HFF-Myc (cell line): ENCODE measurements at places on chromosomes 13 and 19.
A peak's percentile ranks its signal among the peaks of the same experiment; 100 is the strongest.

DNA sequence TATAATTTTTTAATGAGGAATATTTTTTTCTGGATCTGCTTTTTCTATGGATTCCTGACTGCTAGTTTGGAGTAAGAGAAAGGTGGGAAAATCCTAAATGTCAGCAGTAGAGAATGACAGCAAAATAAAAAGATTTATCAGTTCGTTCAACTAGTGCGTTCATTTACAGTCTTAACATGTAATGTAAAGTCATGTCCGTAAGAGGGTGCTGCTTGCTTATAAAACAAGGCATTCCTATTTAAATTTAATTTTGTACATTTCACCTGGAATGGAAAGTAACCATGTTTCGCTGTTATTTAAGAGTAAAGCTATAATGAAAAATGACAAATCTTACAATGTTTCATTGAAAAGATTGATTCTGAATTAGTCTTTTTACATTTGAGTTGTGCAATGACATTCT lies 76.6 kb downstream of the ZMYM2 start:
- no peak for DNase-seq

DNA sequence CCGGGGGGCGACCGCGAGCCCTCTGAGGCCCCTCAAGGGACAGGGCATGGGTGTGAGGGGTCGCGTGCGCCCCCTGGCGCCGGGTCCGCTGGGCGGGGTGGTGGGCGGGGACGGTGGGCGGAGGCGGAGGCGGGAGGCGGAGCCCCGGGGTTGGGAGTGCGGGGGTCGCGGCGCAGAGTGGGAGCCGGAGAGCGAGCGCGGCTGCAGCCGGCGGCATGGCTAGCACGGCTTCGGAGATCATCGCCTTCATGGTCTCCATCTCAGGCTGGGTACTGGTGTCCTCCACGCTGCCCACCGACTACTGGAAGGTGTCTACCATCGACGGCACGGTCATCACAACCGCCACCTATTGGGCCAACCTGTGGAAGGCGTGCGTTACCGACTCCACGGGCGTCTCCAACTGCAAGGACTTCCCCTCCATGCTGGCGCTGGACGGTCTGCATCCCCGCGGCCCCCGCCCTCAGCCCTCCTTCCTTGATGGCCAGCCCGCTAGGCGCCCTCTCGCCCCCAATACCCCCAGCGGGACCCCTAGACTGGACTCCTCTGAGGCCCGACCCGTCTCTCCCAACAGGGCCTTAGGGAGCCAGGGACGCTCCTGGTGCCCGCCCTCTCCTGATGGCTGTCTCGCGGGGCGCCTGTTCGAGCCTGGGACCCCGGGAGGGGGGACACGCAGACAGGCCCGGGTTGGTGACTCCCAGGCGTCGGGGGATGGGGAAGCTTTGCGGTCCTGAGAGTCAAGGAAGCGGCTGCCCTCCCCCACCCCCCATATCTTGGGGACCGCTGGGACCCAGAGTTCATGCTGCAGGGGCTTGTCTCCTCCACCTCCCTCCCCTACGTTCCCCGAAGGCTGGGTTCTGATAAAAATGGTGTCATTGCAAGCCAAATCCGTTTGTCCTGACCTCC lies at the start of gene CLDN10:
CLDN10 (plus strand) TSS at position 182 of the 903 bp plus-strand sequence; CDS start at position 216, 34 bp downstream.
- no peak for DNase-seq

GRCh38 chr13:21436582-21436981 lies 22.5 kb downstream of the ZDHHC20 start:
- no peak for DNase-seq

- no peak for DNase-seq
Observed at GRCh38 chr19:1069009-1069779, 2.2 kb downstream of the ARHGAP45 start.

DNA sequence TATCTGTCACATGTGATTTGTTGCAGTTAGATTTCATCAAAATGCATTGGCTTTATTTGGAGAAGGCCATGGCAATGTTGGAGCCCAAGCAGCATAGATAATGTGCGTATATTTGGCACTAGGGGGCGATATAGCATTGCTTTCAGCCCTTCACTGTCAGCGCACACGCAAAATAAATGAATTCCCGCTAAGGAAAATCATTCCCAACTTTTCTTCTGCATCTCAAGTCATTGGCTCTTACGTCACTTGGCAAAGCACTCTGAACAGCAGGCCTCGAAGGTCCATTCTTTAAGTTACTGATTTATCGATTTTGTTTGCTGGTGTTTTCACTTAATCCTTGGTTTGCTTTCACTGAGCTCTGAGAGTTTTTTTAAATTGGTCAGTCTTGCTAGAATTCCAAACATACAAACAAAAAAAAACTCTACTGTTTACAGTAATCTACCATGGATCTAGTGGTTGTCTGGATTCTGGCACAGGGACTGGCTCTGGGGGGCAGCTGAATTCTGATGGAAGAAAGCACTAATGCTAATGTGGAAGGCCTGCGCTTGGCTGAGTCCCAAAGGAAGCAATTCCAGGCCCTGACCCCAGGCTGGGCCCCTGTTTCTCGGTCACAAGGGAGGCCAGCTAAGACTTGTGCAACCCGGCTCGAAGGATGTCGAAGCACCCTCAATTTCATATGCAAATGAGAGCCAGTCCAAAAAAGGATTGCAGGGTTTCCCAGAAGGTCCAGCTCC lies 97.7 kb upstream of the IPO5 start:
- peak; percentile 65 for DNase-seq

GRCh38 chr13:22883262-22883840 lies 297.4 kb upstream of the SGCG start:
- no peak for DNase-seq

DNA sequence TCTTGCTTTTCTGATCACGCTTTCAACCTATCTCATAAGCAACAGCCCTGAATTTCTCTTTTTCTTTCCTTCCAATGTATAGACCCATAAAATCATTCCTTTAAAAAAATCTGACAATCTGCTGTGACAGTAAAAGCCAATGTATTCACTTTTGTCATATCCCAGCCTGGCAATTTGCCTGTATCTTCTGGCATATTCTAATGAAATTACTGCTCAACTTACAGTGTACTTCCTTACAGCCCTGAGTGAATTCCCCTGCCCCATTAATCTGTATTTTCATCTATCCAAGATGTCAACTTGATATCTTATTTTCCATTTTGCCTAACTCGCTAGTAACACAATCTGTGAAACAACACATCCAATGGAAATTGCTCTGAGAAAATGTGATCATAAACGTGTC lies 18.0 kb upstream of the SERP2 start:
- DNase-seq, result no peak

DNA sequence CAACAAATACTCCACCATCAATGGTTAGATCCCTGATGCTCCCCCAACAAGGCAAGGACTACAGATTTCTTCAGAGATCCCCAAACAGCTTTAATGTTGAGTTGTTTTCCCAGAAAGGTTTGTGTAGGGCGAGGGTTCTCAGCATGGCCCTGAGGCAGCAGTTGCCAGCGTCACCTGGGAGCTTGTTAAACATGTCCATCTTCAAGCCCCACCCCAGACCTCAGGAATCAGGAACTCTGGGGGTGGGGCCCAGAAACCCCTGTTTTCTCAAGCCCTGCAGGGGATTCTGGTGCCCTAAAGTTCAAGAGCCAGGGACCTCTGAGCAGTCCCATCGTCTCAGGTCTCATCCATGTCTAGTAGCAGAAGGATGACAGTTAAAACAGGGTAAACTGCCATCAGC lies 9.6 kb downstream of the EFNB2 start:
- no peak for DNase-seq

DNA sequence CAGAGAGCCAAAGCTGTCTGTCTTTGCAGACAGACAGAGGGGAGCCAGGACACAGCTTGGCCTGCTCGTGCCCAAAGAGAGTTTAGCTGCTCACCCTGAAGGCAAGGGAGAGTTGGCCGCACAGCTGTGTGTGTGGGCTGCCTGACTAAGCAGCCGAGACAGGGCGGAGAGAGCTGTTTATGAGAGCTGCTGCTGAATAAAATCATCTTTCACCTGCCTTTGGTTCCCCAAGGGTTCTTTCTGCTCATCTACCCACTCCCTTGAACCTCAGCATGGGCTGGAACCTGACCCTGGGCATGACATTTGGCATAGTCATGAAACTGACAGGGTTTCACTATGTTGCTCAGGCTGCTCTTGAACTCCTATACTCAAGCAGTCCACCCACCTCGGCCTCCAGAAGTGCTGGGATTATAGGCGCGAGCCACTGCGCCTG lies 98.2 kb downstream of the RBM26 start:
- peak; percentile 2 for DNase-seq

DNA sequence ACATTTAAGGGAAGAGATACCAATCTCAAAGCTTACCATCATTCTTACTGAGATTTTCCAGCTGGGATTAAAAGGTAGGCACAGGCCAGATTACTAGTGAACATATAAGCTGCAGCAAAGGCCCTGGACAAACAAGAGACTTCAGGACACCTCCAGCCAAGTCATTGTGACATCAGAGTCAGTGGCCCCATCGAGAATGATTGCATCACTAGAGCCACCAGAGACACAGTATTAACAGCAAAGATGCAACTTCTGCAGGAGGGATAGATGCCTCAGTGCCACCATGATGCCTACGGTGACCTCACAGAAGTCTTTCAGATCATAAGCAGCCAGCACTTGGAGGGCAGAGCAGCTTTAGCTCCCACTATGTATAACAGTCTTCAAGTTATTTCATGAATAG lies 8.6 kb downstream of the RUBCNL start:
- no peak for DNase-seq

DNA sequence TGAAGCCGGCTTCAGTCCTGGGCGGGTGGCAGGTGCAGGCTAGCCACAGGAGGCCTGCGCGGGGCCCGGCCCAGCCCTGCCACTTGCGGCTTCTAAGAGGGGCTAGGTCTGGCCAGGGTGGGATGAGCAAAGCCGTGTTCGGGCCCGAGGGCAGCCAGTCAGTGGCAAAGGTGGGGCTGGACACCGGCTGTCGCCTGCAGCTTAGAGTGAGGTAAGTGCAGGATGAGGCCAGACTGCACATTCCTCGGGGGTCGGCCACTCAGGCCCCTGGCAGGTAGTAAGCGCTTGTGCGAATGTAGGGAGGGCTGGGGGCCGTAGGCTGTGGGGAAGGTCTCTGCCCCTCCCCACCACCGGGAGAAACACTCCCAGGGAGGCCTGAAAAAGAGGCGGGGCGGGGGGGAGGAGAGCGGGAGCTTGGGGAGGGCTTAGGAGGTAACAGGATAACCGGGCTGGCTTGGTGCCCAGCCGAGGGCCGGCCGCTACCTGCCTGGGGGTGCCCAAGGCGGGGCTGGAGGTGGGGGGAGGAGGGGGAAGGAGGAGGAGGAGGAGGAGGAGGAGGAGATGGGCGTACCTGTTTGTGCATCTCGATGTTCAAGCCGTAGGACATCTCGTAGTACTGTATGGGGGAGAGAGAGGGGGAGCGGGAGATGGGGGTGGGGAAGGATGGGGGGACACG lies 6.4 kb downstream of the TLE5 start:
- no peak for DNase-seq

- DNase-seq, result no peak
Observed at GRCh38 chr19:55389386-55390317, 3.9 kb downstream of the RPL28 start.

DNA sequence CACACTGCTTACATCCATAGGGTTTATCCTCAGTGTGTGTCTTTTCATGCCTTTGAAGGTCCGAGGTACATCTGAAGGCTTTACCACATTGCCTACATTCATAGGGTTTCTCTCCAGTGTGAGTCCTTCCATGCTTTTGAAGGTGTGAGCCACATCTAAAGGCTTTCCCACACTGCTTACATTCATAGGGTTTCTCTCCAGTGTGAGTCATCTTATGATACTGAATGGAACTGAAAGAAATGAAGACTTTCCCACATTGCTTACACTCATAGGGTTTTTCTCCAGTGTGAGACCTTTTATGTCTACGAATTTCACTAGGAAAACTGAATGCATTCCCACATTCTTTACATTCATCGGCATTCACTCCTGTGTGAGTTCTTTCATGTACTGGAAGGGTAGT lies 7.1 kb downstream of the ZNF20 start:
- no peak for DNase-seq

DNA sequence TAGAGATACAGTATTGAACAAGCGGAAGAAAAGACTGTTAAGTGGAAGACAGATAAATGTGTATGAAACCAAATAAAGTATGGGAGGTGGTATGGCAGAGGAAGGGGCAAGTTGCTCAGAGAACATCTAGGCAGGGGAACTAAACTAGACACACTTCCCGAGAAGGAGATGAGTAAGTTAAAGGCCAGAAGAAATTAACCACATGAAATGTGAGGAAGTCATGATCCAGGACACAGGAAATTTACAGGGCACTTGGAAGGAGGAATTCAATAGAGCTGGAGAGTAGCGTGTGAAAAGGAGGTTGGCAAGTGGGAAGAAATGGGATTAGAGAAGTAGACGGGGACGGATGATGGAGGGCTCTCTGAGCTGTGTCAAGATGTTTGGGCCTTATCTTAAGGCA lies 208.8 kb downstream of the COG6 start:
- DNase-seq, result no peak

GRCh38 chr13:21218351-21219035 lies 42.0 kb downstream of the MRPL57 start:
- DNase-seq, result peak; percentile 26

GRCh38 chr13:95023405-95023804 lies 277.8 kb downstream of the ABCC4 start:
- DNase-seq, result no peak
